H1 (cell line): ENCODE measurements at places on chromosomes 12 and 14. TPM values are rescaled to one million over a fixed set of nuclear protein-coding genes. Genes with fewer than 3 reads are reported as not detected.

DNA sequence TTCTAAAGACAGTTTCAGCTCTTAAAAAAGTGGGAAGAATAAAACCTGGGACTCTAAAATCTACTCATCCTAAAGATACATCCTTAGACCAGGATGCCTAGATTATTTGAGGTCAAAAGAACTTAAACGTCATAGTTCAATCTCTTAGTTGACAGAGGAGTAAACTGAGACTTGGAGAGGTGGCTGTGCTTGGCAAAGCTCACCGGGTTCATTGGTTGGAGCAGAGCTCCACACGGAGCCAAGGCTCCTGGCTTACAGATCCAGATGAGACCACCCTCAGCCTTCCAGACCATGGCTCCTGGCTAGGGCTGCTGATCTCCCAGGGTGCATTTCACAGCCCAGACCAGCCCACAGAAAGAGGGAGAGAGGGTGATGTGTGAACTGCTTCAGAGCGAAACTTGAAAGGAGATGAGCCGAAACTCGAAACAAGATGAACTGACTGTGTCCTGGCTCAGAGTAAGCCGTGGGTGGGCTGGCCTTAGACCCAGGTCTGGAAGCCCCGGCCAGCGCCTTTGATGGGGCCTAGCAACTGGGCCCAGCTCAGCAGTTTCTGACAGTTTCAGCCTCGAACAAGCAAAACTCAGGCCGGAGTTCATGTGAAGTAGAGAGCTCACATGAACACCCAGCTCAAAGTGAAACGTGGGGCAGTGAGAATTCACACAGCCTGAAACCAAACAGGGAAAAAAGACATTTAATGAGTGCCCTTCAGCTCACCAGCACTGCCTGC, 1044.8 kb downstream of the BCL11B start:
- no peak for DNase-seq

GRCh38 chr12:48388460-48388859, 37.7 kb upstream of the ZNF641 start:
- DNase-seq = no peak

DNA sequence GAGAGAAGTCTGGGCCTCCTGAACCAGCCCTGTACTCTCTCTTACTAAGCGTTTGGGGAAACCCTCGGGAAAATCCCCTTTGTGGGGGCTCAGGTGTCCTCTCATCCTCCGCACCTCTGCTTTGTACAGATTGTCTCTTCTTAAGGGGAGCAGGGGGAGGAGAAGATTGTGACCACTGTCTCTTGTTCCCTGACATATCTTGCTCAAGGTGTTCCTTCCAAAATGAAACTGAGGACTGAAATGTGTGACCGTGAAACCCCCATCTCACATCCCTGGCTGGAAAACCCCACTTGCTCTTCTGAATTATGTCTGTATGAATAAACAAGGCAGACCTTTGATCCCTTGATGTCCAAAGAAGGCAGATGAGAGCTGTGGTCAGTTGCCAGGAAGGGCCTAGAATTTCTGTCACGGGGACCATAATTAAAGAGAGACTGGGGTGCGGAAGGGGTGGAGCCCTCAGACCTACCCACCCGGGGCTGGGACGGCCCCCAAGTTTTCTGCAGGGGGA, 369.8 kb downstream of the AACS start:
- no peak for DNase-seq

DNA sequence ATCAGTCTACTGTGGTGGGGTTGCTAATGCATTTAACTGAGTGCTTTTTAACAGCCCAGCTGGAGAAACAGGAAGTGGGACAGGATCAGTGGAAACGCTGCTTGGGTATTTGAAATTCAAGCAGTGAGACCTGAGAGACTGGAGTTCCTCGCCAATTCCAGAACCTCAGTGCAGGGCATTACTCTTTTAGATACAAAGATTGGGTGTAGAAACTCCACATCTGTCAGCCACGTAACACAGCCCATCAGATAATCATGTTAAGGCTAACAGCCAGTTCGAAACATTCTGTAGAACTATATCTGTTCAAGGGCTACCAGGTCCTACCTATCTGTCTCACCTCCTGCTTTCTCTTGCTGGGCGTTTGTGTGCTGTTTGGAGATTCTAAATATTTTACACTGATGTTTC, 45.5 kb downstream of the RAD52 start:
- DNase-seq = no peak

- DNase-seq = no peak
These were observed 1.3 kb upstream of the CD27 start for GRCh38 chr12:6443361-6443983.

The NGB gene
- 0.30 and 0.55 TPM in 2 replicates for total RNA-seq

The ART4 gene
- total RNA-seq = not detected in 2 replicates

The IL31 gene
- not detected in 2 replicates for total RNA-seq

The MAPKAPK5 gene
- total RNA-seq = 90.8 and 91.5 TPM in 2 replicates

The GRIP1 gene
- 27.3 and 37.6 TPM in 2 replicates for total RNA-seq

The MYBPC1 gene
- not detected in 2 replicates for total RNA-seq
